ENCODE measurements at places on chromosomes 11 and 22.
A peak's percentile ranks its signal among the peaks of the same experiment; 100 is the strongest.

DNA sequence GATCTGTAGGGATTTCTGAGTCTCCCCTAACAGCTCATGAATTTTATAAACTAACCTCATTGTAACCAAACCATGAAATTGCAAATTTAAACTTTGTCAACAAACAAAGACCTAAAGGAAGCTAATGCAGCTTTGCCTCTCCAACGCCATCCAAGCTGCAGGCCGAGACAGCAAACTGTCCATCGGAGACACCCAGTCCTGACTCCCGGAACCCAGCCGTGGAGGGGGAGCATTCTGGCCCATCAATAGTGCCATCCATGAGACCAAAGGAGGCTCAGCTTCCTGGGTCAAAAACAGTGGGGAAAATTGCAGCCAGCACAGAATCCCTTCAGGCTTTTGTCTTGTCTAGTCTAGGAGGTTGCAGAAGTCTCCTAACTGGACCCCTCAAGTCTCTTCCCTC is 147.6 kb upstream of the OPCML start:
- no peak for DNase-seq

DNA sequence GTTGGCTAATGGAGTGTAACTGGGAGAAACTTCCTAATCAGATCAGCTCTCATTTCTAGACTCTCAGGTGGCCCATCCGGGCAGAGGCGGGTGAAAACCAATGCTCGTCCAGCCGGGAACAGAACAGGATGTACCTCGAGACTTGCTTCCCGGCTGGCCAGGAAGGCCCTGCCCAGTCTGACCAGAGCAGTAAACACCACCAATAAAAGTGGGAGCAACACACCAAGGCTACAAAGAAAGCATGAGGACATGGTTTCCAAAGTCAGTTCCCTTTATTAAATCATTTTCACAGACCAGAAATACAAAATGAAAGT is 940 bp upstream of the TNKS1BP1 start:
- DNase-seq, result no peak

- DNase-seq, result peak; percentile 81
These were observed 23.9 kb downstream of the MYO7A start for GRCh38 chr11:77151804-77152509.

DNA sequence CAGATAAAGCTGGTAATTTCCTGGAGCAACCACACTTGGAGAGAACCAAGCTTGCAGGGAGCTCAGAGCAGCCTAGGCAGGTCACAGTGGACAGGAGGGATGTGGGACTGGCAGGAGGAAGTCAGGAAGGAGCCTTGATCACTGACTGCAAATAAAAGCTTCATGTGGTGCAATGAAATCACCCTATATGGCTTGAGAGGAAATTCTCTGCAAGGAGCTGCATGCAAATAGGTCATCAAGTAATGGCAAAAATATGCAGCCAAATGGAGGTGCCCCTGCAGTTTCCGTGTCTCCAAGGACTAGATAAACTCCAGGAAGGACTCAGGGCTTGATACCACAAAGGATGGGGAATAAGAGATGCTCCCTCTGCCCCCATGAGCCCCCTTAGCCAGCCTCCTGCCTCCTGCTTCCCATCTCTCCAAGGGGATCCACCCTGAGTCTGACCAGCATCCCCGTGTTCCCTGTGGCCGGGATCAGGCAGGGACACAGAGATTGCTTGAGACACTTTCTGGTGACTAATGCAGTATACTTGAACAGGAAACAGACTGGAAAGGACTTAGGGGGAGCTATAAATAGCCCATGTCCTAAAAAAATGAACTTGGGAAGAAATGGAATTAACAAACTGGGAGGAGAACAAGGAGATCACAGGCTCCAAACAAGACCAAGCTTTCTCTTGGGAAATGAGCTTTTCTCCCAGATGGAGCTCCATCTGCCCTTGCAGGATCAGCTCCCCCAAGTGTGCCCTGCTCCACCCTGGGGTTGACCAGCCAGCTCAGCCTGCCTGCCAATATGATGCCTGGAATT is 23.9 kb upstream of the MICAL2 start:
- no peak for DNase-seq

DNA sequence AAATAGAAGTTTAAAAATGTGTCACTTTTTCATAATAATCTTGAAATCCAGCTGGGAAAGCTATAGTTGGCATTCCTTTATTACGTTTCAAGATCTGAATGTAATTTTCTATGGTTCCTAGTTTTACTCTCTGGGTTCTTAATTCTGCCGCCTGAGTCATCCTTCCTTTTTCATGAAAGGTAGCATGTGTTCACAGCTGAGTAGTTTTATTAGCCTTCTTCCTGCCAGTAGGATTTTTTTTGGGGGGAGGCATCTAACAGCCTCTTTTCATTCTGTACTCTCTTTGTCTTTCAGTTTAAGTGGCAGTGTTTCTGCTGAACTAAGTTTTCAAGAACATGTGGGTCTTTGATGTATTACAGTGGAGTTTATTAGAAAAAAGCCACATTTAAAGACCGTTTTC is 36.5 kb downstream of the OR2AG2 start:
- DNase-seq, result peak; percentile 68

GRCh38 chr11:640021-640706 is 3.1 kb downstream of the DRD4 start:
- DNase-seq, result no peak

- DNase-seq, result no peak
These were observed 192.6 kb upstream of the E2F8 start for GRCh38 chr11:19433367-19433766.

DNA sequence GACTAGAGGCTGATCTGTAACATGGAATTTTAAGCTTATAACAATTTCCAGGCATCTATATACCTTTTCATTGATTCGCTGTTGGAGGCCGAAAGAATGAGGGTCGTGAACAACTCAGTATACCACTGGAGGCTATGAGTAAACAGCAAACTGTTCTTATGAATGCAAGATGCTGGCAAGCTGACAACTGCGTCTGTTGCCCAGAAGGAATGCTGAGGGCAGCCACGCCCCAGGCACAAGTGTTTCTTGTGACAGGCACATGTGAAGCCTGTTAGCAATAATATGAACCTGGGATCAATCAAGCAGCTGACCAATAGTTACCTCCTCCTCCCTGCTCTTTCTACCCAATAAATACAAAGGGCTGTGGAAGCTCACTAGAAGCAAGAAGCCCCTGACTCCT is 15.3 kb downstream of the RTCB start:
- DNase-seq, result no peak

GRCh38 chr11:110939471-110939870 is 227.2 kb upstream of the ARHGAP20 start:
- DNase-seq, result no peak

- DNase-seq, result no peak
These were observed 334.5 kb downstream of the RAB38 start for GRCh38 chr11:87840786-87841185.

GRCh38 chr11:125345421-125346178 is 150.5 kb downstream of the FEZ1 start:
- DNase-seq, result peak; percentile 40

- DNase-seq, result no peak
These were observed 142.9 kb downstream of the EFCAB6 start for GRCh38 chr22:43669190-43669589.

- no peak for DNase-seq
These were observed 169.8 kb downstream of the C11orf91 start for GRCh38 chr11:33530815-33531214.

DNA sequence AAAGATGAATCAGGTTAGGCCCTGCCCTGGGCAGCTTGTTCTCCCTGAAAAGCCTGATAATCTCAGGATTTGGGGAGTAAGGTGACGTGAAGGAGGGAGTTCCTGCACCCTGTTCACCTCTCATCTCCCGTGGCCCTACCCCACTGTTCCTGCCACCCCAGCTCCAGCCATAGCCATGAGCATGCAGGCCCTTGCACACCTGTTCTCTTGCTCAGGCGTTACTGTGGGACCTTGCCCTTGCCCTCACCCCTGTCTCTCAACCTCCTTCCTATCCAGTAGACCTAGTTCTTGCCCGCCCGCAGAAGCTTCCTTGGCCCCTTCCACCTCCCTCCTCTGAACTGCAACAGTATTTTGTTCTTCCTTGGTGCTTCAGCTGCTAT is 15.0 kb downstream of the TSKU start:
- no peak for DNase-seq

DNA sequence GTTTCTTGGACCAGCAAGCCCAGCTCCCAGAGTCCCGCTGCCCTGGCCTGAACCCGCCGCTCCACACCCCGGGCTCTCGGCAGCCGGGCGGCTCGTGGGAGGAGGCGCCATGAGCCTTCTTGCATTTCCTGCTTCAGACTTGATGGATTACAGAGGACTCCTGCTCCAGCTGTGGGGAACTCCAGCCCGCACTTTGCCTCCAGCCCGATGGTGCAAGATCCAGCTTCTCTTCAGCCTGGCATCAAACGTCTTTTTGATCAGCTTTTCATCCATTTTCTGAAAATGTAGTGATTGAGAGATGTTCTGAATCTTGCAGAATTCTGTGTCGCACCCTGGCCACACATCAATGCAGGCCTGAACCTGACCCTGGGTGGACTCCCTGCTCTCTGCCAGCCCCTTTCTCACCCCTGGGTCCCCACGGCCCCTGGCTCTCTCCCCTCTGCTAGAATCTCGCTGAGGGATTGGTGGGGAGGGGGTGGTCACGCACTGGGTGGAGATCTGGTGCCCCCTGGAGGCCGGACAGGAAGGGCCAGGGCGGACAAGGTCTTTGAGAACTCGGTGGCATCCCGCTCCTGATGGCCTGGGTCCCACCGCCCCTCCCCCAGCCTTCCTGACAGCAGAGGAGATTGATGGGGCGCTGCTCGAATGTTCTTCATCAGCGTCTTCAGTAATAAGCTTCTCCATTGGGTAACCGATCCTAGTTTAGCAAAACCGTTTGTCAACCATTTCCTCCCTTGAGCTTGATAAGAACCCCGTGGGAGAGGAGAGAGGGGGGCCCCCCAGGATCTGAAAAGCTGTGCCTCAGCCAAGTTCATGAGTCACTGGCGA is 12.1 kb upstream of the NFAM1 start:
- DNase-seq, result peak; percentile 81

DNA sequence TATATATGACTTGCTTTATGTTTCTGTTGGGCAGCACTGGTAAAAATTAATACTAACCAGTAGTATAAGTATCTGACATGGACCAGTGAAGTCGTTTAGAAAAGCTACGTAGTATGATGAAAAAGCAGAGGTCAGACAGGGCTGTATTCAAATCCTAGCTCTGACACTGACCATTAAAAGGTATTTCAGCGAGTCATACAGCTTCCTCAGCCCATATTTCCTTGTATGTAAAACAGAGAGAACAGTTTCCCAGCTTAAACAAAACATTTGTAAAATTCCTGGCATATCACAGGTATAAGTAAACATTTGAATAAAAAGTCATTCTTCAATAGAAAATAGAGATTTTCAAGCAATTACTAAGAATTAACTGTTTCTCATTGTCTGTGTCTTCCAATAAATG is 4.2 kb downstream of the NOX4 start:
- DNase-seq, result no peak

- no peak for DNase-seq
These were observed at the start of gene SLC5A12 for GRCh38 chr11:26721948-26722475. Gene SLC5A12, minus strand, starts transcription at chr11:26722060. Its CDS starts 346 bp downstream, at chr11:26721714.

DNA sequence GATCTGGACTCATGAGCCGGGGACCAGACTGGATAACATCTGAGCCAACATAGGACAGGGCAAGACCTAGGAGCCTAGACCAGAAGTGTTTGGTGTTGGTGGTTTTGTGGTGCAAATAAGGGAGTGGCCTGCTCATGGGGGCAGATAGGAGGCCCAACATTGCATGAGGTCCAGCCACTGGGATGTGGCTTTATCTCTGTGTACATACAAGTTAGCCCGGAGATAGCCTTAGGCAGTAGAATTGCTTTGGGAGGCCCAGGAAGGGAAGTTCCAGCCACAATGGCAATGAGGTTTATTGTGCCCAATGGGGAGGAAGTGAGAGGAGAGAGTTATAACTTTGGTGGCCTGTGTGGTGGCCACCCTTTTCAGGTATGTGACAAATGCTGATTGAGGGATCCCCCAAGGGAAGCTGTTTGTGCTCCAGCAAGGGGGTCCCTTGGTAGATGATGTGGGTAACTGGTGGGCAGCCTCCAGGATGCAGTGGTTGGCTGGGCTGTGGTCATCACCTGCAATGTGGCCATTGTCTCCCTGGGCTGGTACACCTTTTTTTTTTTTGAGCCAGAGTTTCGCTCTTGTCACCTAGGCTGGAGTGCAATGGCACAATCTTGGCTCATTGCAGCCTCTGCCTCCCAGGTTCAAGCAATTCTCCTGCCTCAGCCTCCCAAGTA is 6.4 kb downstream of the LMO2 start:
- DNase-seq, result no peak

DNA sequence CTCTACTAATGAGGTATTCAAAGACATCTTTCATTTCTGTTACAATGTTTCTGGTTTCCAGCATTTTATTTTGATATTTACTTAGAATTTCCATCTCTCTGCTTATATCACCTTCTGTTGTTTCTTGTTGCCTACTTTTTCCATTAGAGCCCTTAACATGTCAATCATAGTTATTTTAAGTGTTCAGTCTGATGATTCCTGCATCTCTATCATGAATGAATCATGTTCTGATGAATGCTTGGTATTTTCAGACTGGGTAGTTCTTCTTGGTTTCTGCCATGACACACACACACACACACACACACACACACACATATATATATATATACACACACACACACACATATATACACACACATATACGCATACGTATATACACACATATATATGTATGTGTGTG is 486.4 kb upstream of the ISX start:
- DNase-seq, result no peak

GRCh38 chr11:33935461-33936456 is 43.9 kb upstream of the LMO2 start:
- no peak for DNase-seq

- DNase-seq, result no peak
These were observed 17.7 kb downstream of the MGAT3 start for GRCh38 chr22:39474351-39475111.

DNA sequence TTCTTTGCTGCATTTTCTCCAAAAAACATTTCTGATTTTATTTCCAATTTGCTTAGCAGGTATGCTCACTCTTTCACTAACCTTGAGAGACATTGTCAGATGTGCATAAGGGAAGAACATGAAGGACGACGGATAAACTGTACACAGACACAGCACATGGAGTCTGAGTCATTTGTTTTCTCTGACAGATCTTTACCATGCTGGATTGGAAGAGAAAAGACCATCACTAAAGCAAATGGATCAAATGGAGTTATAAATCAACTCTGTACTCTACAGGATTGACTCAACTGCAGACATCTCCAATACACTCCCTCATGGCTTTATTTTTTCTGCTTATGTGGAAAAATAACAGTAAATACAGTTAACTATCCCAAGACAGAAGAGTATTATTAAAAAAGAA is 90.2 kb upstream of the CTSC start:
- DNase-seq, result no peak

DNA sequence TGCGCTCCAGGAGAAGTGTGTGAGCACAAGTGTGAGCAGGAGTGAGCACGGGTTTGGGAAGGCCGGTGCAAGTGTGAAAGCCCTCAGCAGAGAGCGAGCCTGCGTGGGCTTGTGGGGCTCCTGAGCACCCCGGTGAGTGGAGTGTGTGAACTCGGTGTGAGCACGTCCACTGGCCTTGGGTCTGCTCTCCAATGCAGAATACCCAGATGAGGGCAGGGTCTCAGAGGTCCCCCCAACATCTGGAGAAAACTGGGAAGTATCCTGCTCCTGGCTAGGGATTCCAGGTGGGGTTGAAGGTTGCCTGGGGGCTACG is 1.2 kb downstream of the ESRRA start:
- DNase-seq, result no peak
